NCI-H524 treated with DMSO at 0.1 percent for 48 hours (cell line): ENCODE measurements at places on chromosomes 6 and 20.

DNA sequence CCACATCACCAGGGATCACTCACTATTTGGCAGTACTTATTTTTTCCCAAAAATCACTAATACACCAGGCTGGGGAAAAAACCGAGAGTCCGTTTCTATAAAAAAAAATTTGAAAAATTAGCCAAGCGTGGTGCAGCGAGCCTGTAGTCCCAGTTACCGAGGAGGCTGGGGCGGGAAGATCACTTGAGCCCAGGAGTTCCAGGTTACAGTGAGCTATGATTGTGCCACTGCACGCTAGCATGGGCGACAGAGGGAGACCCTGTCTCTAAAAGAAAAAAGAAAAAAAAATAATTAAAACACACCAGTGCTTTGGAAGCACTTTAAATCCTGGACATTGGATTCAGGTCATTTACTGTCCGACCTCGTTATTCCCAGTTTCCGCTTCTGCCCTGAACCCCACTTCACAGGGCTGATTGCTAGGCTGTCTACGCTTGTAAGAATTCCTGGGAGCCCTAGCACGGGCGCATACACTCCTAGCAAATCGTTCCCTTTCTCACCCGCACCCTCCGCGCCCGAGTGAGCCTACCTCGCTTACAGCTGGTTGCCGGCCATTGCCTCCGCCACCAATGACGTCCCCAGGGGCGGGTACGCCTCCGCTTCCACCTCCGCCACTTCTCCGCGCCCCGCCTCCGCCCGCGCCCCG is at the start of gene TPMT:
Gene TPMT, minus strand, starts transcription at position 571 of the 643 bp plus-strand sequence. CDS start 5,950 bp downstream, outside the sequence.
- DNase-seq, result peak; percentile 76

GRCh38 chr6:73011945-73012344 is 213.4 kb downstream of the KHDC1L start:
- DNase-seq, result no peak

GRCh38 chr6:37516920-37517405 is 17.3 kb upstream of the CCDC167 start:
- DNase-seq, result no peak

- DNase-seq, result no peak
Measured at GRCh38 chr20:46954490-46955038, 59.9 kb downstream of the EYA2 start.
